ENCODE measurements at places on chromosomes 11 and 22.

DNA sequence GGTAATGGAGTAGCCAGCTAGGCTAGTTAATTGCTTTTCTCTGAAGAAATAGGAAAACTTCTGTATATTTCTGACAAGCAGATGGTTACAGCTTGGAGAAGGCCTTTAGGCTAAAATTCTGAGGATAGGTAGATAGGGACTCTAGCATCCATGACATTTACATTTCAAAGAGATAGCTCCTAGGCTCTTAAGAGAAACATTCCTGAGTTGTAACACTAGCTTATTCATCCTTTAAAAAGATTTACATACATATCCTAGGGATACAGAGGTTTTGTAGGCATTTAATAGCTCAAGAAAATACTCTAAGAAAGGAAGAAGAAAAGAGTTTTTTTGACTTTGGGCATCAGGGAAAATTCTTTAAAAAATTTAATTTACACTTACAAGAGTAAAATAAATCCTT, 130.9 kb upstream of the CCDC179 start:
- no peak for DNase-seq

DNA sequence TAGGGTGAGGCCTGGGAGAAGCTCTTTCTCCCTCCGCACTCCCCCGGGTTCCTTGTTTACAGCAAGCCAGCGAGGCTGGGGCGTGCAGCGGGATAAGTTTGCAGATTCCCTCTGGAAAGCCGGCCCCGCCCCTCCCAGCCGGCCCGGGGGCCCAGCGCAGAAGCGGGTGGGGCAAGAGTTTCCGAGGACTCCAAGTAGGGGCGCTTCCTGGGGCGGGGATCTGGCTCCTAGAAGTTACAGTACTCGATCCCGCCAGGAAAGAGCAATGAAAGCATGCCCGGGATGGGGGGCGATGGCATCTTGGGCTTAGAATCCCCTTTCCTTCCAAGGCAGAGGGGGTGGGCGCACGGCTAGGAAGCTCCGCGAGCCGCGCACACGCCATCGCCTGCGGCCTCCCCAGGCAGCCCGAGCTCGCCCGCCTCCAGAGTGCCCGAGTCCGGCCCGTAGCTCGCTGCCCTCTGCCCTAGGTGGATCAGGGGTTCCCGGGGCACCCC, 385 bp downstream of the TST start:
- no peak for DNase-seq

DNA sequence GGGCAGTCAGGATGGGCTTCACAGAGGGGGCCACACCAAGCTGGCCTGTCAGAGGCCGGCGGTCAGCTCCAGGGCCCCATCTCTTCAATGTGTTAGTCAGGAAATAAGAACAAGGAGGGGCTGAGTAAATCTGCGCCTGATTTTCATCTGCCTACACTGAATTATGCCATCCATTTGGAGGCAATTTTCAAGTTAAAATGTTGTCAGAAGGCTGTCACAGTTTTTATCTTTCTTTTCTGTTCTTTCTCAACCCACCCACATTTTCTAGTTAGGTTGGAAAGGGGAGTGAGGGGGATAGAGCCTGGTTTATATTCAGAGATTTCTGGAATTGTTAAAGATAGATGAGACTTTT, 18.8 kb downstream of the ADORA2A start:
- no peak for DNase-seq

DNA sequence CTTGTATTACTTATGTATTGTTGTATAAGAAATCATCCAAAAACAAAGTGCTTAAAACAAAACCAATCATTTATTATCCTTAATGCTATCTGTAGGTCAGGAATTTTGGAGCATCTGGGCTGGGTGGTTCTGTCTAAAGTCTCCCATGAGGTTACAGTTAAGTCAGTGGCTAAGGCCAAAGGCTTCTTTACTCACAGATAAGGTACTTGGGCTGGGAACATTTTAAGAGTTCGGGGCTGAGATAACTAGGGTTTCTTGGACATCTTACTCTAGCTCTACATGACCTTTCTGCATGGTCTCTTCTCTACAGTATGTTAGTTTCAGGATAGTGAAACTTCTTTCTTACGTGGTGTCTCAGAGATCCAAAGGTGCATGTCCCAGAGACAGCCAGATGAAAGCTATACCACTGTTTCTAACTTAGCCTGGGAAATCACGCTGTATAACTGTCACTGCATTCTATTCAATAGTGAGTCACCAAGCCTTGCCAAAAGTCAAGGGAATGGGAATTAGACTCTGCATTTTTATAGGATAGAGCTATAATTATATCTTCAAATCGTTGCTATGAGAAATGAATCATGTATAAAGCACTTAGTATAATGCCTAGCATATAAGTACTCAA, 29.6 kb downstream of the SOX6 start:
- DNase-seq: no peak

DNA sequence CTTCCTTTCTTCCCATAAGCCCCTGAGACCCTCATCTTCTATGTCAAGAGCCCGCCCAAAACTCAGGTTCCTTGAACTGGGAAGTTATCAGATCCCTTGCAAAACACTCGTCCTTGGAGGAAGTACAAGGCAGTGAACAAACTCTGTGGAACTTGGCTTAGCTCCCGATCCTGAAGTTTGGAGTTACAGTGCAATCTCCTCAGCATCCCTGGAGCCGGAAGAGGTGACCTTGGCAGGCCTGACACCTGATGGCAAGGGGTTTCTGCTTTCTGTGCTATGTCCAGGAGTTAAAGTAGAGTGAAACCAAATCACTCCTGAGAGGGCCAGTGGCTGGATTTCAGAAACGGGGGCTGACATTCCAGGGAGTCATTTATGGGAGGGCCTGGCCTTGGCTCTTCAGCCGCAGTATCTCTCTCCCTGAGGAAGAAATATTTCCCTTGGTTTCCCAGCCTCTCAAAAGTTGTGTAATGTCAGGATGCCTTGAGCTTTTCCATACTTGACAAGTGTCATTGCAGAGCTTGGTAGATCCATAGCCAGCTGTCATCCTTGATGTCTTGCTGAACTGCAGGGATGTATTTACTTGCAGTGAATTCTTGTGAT, 1.9 kb upstream of the GRAMD1B start:
- DNase-seq: no peak
